ENCODE measurements at places on chromosomes 13 and 19.

- no peak for DNase-seq
Observed at GRCh38 chr13:74866101-74866500, 615.9 kb downstream of the TBC1D4 start.

DNA sequence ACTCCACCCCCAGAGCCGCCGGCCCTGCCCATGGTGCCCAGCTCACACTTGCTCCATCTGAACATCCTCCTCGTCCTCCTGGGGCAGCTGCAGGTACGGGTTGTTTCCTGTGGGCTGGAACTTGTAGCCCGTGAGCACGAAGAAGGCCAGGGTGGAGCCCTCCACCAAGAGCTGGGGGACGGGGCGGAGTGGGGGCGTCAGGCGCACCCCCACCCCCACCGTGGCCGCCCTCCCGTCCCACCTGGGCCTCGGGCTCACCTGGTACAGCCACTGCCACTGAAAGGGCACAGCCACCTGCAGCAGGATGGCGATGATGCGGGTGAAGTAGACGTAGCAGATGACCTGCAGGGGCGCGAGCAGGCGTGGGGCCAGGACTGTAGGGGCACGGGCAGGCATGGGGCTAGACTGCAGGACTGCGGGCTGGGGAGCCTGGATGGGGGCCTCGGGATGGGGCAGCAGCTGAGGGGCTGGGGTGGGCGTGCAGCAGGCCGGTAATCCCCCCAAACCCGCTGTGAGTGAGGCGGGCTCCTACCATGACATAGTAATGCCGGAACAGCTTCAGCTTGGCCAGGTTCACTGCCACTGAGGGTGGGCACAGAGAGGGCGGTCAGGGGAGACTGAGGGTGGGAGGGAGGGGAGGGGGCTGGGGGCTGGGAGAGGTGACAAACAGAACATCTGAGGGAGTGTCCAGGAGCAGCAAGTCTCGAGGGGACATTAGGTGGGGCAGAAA lies 6.3 kb downstream of the GPR108 start:
- no peak for DNase-seq

- DNase-seq = peak; percentile 24
Observed at GRCh38 chr19:17302391-17303166, 646 bp downstream of the ABHD8 start.

GRCh38 chr13:113584870-113585671 lies 518 bp downstream of the TFDP1 start:
- peak; percentile 22 for DNase-seq

DNA sequence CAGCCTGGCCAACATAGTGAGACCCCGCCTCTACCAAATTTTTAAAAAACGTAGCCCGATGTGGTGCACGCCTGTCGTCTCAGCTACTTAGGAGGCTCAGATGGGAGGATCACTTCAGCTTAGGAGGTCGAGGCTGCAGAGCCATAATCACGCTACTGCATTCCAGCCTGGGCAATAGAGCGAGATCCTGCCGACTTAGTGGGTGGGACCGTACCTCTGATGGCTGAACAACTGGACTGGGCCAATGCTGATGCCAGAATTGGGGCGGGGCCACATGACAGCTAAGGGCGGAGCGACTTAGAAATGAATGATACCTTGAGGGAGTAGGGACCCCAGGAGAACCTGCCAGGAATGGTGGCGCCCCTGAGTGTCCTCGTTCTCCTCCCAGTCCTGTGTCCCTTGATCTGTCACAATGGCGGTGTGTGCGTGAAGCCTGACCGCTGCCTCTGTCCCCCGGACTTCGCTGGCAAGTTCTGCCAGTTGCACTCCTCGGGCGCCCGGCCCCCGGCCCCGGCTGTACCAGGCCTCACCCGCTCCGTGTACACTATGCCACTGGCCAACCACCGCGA lies 3.6 kb downstream of the LTBP4 start:
- no peak for DNase-seq

GRCh38 chr13:20927596-20928257 lies 25.2 kb upstream of the XPO4 start:
- no peak for DNase-seq

GRCh38 chr19:11279505-11280236 lies 16.3 kb upstream of the TSPAN16 start:
- no peak for DNase-seq

All from T47D (cell line).